ENCODE measurements at places on chromosomes 6 and 20. TPM values are rescaled to one million over a fixed set of nuclear protein-coding genes. Genes with fewer than 3 reads are reported as not detected.

Gene BCKDHB
- 19.5 TPM for total RNA-seq

Gene TRDN
- total RNA-seq, result not detected

Gene ZNF335
- total RNA-seq, result 28.1 TPM

Gene LY6G6D
- not detected for total RNA-seq

Gene IP6K3
- 19.3 TPM for total RNA-seq

DNA sequence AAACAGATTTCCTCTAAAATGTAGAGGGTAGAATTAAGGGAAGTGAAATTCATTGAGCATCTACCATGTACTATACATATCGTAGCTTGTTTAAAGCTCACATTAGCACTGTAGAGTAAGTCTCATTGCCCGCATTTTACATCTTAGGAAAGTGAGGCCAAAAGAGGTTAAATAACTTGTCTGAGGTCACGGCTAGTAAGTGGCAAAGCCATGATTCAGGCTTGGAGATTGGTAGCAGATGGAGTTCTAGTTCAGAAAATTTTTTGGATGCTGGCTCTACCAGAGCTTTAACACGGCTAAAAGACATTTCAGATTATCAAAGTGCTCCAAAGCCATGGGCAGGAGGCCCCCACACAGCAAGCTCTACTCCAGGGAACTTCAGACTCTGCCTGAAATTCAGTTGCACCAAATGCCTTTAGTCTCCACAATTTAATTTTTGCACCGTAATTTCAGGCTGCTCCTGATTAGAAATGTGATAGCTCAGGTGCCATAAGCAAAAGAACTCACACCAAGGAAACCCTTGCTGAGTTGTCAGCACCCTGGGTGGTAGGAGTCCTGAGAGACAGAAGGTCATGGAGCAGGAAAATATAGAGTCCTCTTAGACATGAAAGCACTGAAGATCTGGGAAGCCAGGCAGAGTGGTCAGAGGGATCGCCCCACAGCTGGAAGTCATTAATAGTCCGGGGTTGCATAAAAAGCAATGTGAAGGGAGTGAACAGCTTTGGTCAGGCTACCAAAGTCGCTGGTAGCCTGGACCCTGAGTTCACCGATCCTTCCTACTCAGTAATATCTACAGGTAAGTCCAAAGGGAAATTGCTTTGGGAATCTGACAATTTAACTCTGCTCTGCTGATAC lies 55.2 kb upstream of the ASIP start:
- DNase-seq, result no peak

- DNase-seq, result no peak
Observed at GRCh38 chr6:170013815-170014214, 262.4 kb downstream of the ERMARD start.

DNA sequence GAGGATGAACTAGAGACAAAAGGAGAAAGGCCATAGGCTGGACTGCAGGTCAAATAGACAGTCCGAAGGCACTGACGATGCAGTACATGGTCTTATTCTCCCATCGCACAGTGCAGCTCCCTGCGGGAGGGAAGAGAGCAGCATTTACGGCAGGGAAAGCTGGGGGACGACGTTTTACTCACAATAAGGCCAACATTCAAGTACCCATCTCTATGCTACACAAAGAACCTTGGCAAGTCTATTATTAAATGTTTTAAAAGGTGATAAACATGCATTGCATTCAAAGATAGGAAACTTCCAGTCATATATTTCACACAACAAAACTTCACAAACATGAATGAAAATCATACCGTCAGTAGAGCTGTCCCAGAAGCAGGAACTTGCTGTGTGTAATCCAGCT lies 7.8 kb downstream of the DYNLT1 start:
- DNase-seq, result no peak

- DNase-seq, result no peak
Observed at GRCh38 chr6:28758046-28758817, 165.6 kb downstream of the TRIM27 start.

- DNase-seq, result peak; percentile 35
Observed at GRCh38 chr20:53736757-53737395, 143.2 kb upstream of the ZNF217 start.

GRCh38 chr6:19446570-19446969 lies 390.6 kb upstream of the ID4 start:
- DNase-seq, result no peak

DNA sequence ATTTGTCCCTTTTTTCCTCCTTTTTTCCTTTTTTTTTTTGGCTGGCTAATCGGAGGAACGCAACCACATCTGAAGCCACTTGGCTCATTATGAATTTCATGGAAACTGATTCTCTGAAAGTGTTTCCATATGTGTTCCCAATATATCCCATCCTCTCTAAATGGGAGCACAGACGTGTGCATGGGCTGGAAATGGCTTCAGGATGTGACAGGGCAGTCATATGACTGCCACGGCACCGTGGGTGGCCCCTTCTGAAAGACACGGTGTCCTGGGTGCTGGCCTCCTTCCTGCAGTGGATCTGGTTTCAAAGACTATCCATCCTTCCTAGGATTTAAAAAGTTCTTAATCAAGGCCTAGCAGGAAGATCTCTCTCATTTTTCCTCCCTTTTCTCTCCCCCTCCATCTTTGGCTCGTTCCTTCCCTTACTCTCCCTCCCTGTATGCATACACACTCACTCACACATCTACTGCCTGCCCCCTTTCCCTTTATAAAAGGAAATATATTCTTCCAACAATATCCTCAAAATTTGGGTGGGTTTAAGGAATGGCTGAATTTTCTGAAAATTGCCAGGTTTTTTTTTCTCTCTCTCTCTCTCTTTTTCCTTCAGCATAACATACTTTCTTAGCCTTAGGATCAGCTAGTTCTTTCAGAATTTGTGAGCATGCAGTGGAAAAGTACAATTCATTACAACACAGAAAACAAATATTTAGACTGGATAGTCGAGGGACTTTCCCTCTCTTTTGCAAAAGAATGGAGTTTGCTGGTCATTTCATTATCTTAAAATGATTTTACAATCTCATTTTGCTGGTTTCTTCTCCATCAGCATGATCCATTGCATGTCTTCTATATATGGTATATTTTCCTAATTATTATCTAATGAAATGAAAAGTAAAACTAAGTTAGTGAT lies 161.2 kb upstream of the SUPT3H start:
- peak; percentile 28 for DNase-seq

All from thyroid gland (tissue), 4 donors.